ENCODE measurements at places on chromosomes 6 and 20. TPM values are rescaled to one million over a fixed set of nuclear protein-coding genes. Genes with fewer than 3 reads are reported as not detected.

The SLC2A10 gene
- total RNA-seq, result not detected

The GPX5 gene
- total RNA-seq, result not detected

The SLC26A8 gene
- not detected for total RNA-seq

GRCh38 chr20:21516861-21517565 lies 3.1 kb upstream of the NKX2-2 start:
- H3K4me3 ChIP-seq, result no peak overlapping the region
- no peaks in the 10 kb centered on the region for H3K36me3 ChIP-seq
- no peaks in the 10 kb centered on the region for H3K4me1 ChIP-seq
- no peaks in the 10 kb centered on the region for H3K27me3 ChIP-seq
- H3K27ac ChIP-seq, result no peak overlapping the region

DNA sequence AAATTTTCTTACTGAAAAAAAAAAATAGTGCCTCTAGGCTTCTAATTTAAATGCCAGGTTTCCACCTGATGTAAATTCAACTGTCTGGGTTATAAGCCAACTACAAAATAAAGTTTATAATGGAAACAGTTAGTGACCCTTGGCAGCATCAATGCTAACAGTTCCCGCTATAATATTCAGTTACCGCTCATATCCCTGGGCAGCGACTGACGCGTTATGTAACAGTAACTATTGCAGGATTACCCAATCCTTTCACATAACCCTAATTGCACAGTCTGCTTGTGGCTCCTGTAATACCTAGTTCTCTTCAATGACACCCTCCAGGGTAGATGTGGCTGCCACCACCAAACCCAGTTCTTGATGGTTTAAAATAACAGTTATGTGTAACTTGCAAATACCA lies 208.6 kb downstream of the MOXD1 start:
- no peak overlapping the region for H3K27ac ChIP-seq
- no peak for DNase-seq
- H3K27me3 ChIP-seq, result no peaks in the 10 kb centered on the region
- H3K4me3 ChIP-seq, result no peak overlapping the region
- no peaks in the 10 kb centered on the region for H3K4me1 ChIP-seq
- H3K36me3 ChIP-seq, result no peaks in the 10 kb centered on the region

- H3K4me1 ChIP-seq, result no peaks in the 10 kb centered on the region
- no peak overlapping the region for H3K27ac ChIP-seq
- no peak for DNase-seq
- H3K27me3 ChIP-seq, result no peaks in the 10 kb centered on the region
- H3K36me3 ChIP-seq, result no peaks in the 10 kb centered on the region
- no peak overlapping the region for H3K4me3 ChIP-seq
Observed at GRCh38 chr20:38113401-38114325, 51.4 kb downstream of the TGM2 start.
